ENCODE measurements at places on chromosomes 16 and 17.

GRCh38 chr16:62224646-62225209 lies 188.5 kb upstream of the CDH8 start:
- DNase-seq, result no peak

DNA sequence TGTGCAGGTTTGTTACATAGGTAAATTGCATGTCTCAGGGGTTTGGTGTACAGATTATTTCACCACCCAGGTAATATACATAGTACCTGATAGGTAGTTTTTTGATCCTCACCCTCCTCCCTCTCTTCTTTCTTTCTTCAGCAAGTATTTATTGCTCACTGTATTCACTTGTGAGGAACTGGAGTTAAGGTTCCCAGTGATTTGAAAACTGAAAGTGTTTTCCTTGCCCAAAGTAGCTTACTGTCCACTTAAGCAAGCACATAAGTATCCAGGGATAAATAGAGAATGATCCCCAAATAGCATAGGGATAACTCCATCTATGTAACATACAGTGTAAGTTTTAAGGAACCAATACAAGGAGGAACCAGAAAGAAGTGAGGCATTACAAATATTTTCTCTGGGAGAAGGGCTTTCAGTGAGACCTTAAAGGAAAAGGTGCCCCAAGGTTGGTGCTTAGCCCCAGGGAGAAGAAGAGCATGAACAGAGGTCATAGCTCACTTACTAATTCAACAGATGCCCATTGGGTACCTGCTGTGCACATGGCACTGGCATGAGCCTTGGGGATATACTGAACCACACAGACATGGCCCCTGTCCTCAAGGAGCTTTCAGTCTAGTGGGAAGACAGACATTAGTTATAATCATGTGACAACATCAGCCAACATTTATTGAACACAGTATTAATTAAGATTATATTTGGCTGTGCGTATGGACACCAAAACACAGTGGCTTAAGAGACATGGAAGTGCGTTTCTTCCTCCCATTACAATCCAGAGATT lies 17.0 kb downstream of the MYL4 start:
- DNase-seq, result no peak

DNA sequence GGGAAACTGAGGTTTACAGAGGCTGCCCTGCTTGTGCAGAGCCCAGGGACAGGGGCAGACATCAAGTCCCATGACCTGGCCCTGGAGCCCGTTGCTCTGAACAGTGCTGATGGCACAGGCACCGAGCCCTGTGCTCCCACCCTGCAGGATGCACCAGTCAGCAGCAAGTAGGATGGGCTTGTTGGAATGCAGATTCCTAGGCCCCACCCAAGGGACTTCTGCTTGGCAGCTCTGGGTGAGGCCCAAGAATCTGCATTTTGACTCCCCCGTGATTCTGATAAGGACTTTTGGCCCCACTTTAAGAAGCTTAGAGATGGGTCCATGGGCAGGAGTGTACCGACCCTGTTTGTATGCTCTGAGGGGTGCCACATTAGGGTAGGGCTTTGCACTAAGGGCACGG lies 23.3 kb downstream of the LASP1 start:
- DNase-seq, result no peak

DNA sequence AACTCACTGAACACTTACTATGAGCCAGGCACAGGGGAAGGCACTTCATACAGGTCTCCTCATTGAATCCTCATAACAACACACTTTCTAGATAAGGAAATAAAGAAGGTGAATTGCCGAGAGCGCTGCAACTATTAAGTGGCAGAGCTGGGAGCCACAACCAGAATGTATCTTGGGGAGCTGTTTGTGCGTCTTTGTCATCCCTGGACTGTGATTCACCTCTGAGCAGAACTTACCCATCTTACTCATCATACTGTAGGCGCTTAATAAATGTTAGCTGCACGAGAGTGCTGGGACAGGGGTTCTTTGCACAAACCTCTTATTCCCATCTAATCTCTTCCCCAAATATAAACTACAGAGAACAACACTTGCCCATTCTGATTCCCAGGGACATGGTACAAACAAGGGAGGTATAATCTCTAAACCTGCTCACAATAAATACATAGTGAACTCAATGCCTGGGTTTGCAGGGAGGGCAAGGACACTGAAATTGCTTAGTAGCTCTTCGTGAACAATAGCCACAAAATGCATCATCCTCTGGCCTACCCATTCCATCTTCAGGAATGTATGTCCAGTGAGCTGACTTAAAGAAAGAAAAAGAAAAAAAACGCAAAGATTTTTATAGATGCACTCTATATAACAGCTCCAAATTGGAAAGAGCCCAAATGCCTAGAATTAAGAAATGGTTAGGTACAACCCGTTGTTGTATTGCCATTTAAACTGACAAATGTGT lies 43.0 kb downstream of the MYO18A start:
- no peak for DNase-seq

DNA sequence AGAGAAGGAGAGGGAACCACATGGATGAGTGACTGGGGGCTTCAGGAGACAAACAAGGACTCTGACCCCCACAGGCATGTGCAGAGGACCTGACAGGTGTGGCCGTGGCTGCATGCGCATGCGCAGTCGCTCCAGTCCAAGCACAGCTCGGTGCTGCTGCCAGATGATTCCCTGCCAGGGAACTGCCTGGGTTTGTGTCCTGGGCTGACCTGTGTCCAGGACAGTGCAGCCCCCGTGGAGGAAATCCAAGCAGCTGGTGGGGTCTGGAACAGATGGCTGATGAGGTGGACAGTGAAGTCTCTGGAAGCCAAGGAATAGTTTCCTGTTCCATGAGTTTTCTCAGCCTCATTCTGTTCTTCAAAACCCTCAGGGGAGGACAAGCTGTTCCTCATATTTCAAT lies 27.3 kb downstream of the LASP1 start:
- no peak for DNase-seq

GRCh38 chr17:43877031-43877430 lies 30.1 kb downstream of the CD300LG start:
- DNase-seq, result no peak

DNA sequence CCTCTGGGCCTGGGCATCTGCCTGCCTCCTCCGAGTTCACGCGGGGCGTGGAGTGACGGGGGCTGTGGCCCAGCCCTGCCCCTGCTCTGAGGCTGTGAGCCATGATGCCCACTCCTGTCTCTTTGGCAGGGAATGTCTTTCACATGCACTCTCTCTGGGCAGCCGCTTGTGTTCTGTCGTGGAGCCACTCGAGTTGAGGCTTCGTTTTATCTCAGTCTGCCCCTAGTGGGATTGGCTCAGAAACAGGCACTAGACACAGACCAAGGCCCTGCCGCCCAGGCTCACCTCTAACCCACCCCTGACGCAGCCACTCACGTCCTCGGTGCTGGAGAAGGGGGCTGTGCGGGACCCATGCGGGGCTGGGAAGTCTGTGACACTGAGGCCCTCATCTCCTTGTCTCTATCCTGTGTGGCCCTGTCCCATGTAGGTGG lies 67.5 kb upstream of the KCTD5 start:
- DNase-seq, result no peak

GRCh38 chr16:53960954-53961616 lies 257.1 kb downstream of the FTO start:
- DNase-seq, result no peak

DNA sequence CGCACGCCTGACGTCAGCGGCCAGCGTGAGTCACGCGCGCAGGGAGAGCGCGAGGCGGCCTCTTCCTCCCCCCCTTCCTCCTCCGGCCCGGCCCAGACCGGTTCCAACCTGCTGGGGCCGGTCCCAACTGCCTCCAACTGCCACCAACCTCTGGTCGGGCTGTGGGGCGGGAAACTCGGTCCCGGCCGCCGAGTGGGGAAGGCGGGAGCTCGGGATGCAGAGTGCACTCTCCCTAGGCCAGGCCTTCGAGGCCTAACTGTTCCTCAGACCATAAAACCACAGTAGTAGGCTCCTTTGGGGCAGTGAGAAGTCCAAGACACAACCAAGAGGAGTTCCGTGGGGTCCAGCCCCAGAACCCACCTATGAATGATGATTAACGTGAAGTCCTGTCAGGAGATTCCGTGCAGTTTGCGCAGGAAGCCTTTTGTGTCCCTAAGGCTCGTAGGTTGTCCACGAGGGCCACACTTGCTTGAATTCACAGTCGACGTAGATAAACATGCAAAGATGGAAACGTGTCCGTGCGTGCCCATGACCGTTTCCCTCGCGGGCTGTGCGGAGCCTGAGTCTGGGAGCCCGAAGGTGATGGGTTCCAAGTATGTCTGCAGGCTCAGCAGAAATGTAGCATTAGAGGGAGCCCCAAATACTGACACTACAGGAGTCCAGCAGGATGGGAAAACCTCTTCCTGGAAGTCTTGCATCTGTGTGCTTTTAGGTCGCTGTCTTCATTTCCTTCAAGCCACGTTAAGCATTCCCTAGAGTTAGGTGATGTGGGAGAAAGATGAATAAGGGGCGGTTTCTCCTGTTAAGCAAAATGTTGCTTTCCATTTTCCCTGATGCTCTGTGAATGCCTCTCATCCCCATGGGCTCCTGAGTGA lies 647 bp downstream of the UNK start:
- peak; percentile 97 for DNase-seq

DNA sequence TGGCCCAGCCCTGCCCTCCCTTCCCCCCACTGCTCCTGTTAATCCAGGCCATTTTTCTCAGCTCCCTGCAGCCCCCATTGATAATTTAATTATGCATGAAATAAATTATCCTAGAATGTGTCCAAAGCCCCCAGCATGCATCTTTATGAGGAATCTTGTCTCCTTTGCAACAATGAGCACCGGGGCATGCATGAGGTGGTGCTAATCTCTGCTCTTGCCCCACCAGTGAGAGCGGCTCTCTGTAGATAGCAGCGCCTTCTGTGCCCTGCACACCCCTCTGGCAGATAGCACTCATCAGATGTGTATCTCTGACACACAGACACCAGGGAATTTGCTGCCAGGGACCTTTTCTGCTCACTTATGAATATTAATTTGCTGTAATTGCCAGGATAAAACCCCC lies 140.2 kb upstream of the CDC42EP4 start:
- no peak for DNase-seq

DNA sequence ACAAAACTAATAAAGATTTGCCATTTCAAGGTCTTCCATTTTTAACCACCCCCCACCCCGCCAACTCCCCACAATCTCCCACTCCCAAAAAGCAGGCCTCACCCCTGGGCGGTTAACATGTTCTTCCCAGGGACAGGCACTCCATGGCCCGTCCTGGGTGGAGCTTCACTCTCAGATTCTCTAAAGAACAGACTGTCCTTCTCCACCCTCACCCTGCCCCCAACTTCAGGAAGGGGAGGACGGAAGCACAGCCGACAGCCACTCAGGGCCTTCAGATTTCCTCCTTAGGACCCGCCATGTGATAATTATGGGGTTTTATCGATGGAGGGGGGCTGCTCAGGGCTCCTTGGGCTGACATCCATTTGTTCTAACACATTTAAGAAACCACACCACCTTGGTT lies 61.9 kb downstream of the ZFHX3 start:
- no peak for DNase-seq

DNA sequence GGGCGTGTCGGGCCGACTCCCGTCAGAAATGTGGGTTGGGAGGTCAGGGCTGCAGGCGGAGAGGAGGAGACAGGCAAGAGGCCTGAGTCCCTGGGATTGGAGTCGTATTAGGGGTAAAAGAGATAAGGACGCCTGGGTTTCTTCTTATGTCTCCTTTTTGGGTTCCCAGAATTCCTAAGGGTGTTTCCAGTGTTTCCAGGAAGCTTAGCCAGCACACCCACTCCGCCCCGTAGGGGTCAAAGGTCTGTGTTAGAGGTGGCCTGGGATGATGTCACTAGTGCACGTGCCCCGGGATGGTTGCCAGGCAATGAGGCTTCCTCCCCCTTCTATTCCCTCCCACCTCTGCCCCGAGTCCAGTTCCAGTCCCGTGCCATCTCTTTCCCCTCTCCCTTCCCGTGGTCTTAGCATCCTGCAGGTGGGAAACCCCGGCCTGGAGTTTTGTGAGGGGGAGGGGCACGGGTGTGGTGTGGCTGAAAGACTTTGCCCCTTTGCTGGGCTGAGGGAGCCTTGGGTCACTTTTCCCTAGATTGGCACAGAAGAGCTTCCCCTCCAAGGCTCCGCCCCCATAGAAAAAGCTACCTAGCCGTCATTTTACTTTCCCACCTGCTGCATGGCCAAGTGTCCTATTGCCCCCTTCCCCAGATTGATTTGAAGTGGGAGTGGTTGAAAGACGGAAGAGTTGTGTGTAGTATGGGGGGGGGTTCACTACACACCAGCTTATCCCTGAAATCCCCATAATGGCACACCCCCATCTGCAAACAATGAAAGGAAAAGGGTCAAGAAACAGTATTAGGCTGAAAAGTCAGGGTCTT lies 2.8 kb downstream of the KDM6B start:
- DNase-seq, result peak; percentile 48

- peak; percentile 9 for DNase-seq
These were observed 490 bp downstream of the GID4 start for GRCh38 chr17:18039535-18040260.

GRCh38 chr17:78818932-78819331 lies 21.7 kb downstream of the USP36 start:
- DNase-seq, result no peak

DNA sequence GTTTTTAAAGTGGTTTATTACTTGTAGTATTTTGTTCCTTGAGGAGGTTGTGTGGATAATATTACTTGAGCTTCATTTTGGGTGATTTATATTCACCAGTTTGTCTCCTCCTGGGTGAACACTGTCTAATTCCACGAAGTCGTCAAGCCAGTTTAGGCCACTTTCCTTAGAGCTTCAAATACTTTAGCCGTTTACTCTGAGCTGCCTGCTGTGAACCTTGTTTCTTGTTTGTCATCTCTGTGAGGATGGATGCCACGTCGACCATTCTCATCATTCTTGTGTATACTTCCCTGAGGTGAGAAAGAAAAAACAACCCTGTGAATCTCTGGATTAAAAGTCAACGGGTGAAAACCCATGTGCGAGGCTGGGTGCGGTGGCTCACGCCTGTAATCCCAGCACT lies 9.0 kb downstream of the KRT24 start:
- DNase-seq, result no peak

DNA sequence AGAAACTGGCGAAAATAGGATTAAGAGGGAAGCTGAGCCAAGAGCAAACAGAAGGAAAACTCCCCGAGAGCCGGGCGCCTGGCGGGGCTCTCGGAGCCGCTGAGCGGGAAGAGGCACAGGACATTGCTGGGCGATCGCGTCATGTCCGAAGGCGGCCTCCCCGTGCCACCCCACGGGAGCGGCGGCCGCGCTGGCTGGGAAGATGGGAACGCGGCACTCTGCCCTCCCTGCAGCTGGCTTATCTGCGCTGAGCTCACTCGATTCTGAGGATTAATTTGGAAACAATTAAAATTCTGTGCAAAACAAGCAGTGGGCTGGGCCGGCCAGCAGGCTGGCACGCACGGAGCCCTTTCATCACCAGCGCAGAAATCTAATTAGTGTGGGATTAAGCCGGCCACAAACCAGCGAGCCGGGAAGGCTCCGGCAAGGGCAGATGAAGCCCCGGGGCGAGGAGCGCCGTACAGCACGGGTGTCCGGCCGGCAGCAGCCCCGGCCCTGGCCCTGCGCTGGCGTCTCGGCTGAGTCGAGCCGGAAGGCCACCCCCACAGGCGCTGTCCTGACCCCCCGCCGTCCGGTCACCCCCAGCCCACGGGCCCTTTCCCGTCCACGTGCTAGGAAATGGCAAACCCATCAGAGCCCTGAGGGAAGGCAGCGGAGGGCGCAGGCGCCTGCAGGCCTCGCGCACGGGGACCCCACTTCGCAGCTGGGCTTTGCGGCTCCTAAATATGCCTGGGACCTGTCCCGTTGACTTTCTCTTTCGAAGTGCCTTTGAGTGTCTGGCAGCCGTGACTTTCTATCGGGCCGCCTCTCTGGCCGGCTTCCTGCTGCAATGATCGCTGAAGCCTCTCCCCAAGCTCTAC lies 37.9 kb downstream of the SOX8 start:
- DNase-seq, result no peak

- DNase-seq, result peak; percentile 90
These were observed 4.6 kb downstream of the UNC119 start for GRCh38 chr17:28547623-28548416.

- no peak for DNase-seq
These were observed 146.4 kb downstream of the CHD9NB start for GRCh38 chr16:52906281-52906680.

Data from AML-193 (cell line).